Stimulated activated CD4-positive, alpha-beta T cell treated with anti-CD3 and anti-CD28 coated beads, Interleukin-15, amount 100 ng/mL, for 1 hour (primary cell): ENCODE measurements at places on chromosomes 2 and 18.

DNA sequence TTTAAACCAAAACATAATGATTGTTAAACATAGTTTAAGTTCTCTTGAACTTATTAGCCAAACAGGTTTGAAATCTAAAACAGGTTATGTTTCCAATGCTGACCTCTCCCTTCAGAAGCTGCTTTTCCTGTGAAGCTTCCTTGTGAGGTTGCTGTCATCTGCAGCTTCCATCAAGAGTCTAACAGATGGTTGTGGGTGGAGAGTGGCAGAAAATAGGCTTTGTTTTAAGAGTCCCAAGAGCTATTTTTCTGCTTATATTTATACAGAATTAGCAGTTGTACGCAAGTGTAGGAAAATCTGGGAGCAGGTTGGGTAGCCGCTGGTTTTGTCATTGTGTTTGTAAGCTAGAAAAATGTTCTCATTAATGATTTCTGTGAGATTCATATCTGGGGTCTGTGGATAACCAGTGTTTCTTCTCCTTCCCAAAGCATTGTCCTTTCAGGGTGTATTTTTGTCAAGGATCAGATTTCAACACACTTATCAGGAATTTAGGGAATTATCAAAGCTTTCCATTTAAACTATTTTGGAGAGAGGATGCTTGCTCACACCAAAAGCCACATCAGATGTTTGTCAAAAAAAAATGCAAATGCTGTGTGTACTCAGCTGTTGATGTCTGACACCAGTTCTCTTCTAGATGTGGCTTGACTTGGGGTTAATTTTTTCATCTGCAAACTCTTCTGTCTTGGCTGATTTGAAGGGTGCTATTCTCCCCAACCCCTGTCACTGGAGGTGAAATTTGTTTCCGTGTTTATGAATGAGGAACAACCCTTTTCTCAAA lies 78.1 kb upstream of the KIF5C start:
- no peak for DNase-seq

- DNase-seq = no peak
Observed at GRCh38 chr18:78245451-78245850, 734.2 kb upstream of the SALL3 start.

- DNase-seq = no peak
Observed at GRCh38 chr18:58054041-58054781, 10.2 kb downstream of the NEDD4L start.

GRCh38 chr18:48022531-48023329 lies 92.3 kb upstream of the SMAD2 start:
- no peak for DNase-seq

DNA sequence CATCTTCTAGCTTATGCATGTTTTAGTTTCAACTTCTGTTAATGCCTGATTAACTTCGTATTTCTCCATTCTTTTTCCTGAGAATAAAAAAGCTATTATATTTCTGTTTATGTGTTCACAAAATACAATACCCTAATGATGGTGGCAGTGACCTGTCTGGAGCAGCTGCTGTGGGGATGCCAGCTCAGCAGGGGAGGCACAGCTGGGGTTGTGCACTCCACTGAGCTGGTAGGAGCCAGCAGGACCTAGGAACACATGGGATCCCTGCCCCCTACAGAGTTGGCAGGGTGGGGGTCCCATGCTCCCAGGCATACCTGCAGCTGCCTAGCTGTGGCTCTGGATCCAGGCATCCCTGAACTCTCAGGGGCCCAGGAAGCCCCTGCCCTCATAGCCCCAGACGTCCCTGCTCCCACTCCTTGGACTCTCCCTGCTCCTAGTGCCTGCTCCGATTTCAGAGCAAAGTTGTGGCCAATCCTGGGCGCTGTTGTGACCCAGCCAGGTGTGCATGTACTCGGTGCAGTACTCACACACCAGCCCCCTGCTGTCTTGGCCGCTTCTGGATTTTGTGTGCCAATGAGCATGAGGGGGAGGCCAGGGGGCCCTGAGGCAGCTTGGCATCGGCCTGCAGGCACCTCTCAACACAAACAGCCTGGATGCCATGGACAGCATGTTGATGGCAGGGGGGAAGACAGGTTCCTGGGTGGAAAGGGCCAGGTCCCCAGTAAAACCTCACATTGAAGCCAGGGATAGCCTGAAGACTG lies 546.0 kb downstream of the ZNF804A start:
- DNase-seq = no peak

GRCh38 chr2:9152975-9153642 lies 53.5 kb upstream of the ASAP2 start:
- DNase-seq = no peak

DNA sequence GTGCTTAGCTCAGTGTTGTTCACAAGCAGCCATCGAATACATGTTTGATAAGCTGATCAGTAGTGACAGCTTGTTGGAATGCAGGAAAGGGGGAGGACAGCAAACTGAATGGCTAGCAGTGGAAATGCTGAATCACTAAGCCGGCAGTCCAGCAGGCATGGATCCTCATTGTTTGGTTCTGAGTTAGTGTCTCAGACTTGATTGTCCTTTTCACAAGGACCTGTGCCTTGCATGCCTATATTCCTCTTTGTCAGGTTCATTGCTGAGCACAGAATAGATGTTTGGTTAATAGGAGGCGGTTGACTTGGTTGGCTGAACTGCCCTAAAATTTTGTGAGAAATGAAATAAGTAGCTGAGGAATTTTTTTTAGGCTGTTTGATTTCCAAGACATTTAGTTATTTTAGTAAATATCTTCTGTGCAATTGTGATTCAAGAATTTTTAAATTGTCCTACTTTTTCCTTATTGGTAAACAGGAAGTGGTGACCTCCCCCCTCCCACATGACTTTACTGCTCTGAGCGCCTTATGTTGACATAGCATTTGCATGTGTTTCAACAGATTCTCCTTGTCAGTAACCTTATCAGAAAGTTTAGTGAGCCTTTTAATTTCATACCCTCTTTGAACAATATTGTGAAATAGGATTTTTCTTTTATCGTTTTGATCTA lies 21.4 kb upstream of the STON1 start:
- no peak for DNase-seq

GRCh38 chr2:18560797-18561085 lies 288 bp upstream of the RDH14 start:
- no peak for DNase-seq
